ENCODE measurements at places on chromosomes 3 and 15.
A peak's percentile ranks its signal among the peaks of the same experiment; 100 is the strongest.

DNA sequence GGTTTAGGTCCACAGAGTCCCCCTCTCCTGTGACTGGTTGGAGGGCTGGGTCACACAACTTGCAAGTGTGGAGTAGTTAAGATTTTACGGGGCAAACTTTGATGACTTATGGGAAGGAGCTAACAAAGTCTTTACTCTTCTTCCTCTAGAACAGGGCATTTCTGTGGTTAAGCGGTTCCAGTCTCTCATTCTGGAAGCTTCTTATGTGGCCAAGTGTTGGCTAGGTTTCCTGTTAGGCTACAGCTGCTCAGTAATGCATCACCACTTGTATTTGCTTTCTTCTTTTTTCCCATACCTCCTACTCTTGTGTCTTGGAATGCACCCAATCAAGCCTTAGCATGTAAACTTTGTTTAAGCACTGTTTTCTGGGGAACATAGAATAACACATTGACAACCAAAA is 100.6 kb upstream of the PLAAT1 start:
- DNase-seq = no peak

DNA sequence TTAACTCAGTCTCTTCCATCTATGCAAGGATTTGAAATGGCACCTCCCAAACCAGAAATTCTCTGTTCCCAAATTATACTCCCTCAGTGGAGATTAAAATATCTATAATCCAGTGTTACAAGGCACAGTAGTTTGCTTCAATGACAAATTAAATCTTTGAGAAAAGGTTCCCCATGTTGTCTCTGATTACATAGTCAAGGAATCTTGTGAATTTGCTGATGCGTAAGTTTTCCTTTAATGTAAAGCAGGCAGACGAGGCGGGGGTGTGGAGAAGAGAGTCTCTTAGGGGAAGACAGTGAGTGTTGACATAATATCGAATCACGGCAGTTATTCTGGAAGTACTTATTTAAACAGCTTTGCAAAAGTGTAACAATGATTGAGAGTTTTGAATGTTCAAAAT is 236.4 kb upstream of the RARB start:
- no peak for DNase-seq

- DNase-seq = no peak
These were observed 44.1 kb downstream of the MASP1 start for GRCh38 chr3:187247398-187247797.

DNA sequence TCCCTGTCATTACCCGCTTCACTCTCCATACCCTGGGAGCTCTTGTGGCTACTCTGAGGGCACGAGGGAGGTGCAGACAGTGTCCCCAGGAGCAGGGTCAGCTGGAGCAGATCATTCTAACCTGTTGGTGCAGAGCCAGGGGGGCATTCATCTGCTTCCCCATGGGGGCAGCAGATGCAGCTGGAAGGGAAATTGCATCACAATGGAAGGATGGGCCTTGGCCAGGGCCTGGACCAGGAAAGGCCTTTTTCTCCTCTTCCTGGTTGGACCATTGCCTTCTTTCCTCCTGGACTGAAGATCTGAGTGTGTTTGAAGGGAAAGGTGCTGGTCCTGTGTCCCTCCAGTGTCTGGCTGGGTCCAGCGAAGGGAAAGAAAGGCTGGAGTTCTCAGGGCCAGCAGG is 55.7 kb downstream of the EPHB1 start:
- no peak for DNase-seq

GRCh38 chr3:53890726-53891475 is 758 bp downstream of the SELENOK start:
- DNase-seq = peak; percentile 27

GRCh38 chr15:83928878-83929418 is 275.0 kb downstream of the ADAMTSL3 start:
- DNase-seq = no peak

DNA sequence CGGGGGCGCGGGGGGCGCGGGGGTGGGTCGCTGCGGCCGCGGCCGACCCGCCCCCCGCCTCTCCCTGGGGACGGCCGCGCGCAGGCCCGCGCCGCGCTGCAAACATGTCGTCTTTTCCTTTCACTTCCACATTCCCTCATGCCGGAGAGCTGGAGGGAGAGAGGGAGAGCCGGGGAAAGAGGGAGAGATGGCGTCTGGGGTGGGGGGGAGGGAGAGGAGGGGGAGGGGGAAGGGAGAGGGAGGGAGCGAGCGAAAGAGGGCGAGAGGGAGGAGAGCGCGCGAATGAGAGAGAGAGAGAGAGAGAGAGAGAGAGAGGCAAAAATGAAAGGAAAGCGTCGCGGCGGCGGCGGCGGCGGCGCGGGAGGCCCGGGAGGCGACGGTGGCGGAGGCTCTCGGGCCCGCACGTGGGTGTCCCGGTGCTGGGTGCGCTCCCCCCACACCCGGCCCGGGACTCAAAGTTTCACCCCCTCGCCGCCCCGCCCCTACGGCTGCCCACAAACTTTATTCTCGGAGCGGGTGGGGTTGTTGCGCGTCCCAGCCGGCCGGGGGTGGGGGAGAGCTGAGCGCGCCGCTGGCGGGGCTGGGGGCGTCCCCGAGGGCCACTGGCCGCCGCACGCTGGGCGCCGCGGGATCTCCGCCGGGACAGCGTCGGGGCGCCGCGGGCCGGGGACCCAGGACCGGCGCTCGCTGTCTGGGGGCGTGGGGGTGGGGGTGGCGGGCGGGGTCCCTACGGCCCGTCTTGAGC is 731 bp downstream of the ZNF710 start:
- no peak for DNase-seq

GRCh38 chr3:100702082-100702979 is 7.0 kb upstream of the TFG start:
- DNase-seq = no peak

DNA sequence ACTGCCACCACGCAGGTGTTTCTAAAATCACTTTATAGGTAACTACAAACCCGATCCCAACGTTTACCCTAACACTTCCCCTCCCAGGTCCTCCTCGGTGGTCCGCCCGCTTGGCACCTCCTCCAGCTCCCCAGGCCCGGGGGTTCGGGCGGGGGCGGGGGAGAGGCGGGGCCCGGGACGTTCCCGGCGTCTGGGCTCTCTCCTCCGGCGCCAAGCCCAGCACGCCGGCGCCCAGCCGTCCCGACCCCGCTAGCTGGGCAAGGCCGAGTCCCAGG is 562 bp downstream of the CGGBP1 start:
- no peak for DNase-seq

GRCh38 chr15:25543196-25543595 is 104.4 kb upstream of the UBE3A start:
- no peak for DNase-seq

- no peak for DNase-seq
These were observed 31.9 kb upstream of the TICRR start for GRCh38 chr15:89543389-89543788.

DNA sequence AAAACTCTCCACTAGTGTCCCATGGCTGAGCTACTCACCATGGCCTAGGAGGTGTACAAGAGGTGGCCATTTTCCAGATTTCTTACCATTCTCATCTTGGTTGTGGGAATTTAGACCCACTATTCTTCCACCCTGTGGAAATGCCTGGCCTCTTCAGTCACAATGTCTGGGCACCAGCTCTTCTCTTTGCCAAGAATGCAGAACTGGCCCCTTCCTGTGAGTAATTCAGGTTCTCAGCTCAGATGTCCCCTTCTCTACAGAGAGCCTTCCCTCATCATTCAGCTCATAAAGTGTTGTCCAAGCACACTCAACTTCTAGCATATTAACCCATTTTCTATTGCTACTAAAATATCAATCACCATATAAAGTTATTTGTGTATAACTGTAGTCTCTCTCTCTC is 575.5 kb upstream of the KCNMB2 start:
- no peak for DNase-seq

DNA sequence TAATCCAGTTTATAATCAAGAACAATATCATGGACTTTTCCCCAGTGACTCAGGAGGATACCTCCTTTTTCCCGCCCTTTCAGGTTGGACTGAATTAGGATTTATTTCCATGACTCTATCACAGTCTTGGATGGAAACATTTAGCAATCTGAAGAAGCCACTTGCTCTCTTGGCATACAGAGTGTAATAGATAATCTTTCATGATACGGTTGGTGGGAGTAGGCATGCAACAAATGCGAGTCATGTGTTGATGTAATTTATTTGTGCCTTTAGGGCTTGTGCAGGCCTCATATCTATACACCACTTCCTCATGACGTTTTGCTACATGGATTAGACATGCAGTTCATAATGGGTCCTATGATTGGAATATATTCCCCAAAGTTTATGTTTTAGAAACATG is 54.2 kb upstream of the MCTP2 start:
- DNase-seq = no peak

DNA sequence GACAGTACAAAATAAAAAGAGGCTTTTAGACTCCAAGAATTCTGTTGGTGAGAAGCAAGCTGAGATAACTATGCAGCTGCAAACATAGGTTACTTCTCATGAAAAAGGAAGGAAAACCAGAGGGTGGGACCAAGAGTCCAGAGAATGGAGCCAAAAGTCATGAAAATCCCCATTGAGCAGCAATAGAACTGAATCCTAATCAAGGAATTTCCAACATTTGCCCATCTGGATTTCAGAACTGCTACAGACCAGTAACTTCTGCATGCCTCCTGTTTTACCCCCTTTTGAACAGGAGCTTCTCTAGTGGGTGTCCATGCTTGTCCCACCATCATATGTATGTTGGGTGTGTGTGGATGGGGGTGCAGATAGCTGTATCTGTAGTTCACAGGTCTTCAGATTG is 33.6 kb upstream of the BNC1 start:
- no peak for DNase-seq

DNA sequence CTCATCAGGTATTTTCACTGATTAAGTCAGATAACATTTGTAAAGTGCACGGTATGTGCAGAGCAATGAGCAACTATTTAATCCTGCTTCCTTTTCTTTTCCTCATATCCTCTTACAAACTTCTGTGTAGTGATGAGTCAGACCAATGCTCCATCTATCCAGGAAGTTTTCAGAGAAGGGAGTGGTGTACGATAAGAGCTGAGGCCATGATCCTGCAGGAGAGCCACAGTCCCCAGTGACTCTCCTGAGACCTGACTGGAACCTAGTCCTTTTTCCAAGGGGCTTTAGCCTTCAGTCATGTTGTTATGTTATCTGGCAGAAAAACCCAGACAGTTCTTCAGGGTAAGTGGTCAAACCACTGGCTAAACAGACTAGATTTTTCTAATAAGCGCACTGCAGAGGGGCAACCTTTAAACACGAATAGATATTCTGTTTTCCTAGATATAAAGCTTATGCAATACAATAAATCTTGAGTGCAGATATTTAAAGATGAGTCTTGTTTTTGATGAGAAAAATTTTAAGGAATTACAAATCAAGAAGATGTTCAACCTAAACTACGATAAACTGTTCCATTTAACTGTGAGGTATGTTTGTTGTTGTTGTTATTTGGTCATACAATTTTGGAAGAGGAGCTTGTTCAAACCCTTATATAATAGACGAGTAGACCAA is 110.5 kb upstream of the RAP2B start:
- DNase-seq = no peak
